ENCODE measurements at places on chromosomes 13 and 19. TPM values are rescaled to one million over a fixed set of nuclear protein-coding genes. Genes with fewer than 3 reads are reported as not detected.

Gene SIGLEC6
- 0.64 TPM for total RNA-seq

Gene SYNGR4
- not detected for total RNA-seq

Gene CHST8
- total RNA-seq = not detected

Gene PEAK3
- total RNA-seq = not detected

Gene C13orf42
- total RNA-seq = not detected

Gene TBXA2R
- total RNA-seq = 0.76 TPM

Gene METTL21C
- total RNA-seq = not detected

Gene ZNF224
- total RNA-seq = 38.3 TPM

Gene TNFRSF19
- 0.10 TPM for total RNA-seq

Gene PRODH2
- not detected for total RNA-seq

Gene LNX2
- 3.2 TPM for total RNA-seq

Gene DUXA
- total RNA-seq = not detected

Gene CD22
- 23.9 TPM for total RNA-seq

Gene PDX1
- not detected for total RNA-seq

Gene PSG4
- total RNA-seq = 0.21 TPM

Gene KLHL1
- not detected for total RNA-seq

Gene ATP4A
- not detected for total RNA-seq

Gene CEACAM4
- not detected for total RNA-seq

Gene KLK11
- not detected for total RNA-seq

Gene SLC10A2
- not detected for total RNA-seq

Gene MTRF1
- total RNA-seq = 36.9 TPM

Gene ZNF844
- total RNA-seq = 19.5 TPM

Gene MYO16
- total RNA-seq = not detected

Gene KIR2DL3
- not detected for total RNA-seq

Gene NCR1
- total RNA-seq = 0.65 TPM

Gene UNC13A
- 0.03 TPM for total RNA-seq

Gene MRPL57
- total RNA-seq = 11.2 TPM

Gene PSG6
- total RNA-seq = not detected

Gene FAM216B
- total RNA-seq = not detected

Gene TNFAIP8L1
- 22.4 TPM for total RNA-seq

Gene CHAMP1
- total RNA-seq = 26.2 TPM

Gene KANK3
- 1.3 TPM for total RNA-seq

Gene ZNF585A
- total RNA-seq = 22.4 TPM

Gene MBD3L4
- not detected for total RNA-seq

Gene FAM124A
- total RNA-seq = not detected

Gene MAP3K10
- 27.0 TPM for total RNA-seq

Gene RNF113B
- total RNA-seq = not detected

Gene P2RY11
- 50.4 TPM for total RNA-seq

Gene CCNA1
- 0.22 TPM for total RNA-seq

Gene SMIM44
- total RNA-seq = not detected

Gene LRRC4B
- not detected for total RNA-seq

Gene BABAM1
- 95.6 TPM for total RNA-seq

Gene CCDC61
- total RNA-seq = 25.3 TPM

Gene FUZ
- 27.0 TPM for total RNA-seq

Gene C19orf67
- total RNA-seq = not detected

Gene ZNF93
- 11.6 TPM for total RNA-seq

Gene SOX1
- not detected for total RNA-seq

Gene NCAN
- total RNA-seq = 0.05 TPM

Gene ATXN8OS
- total RNA-seq = not detected

Gene KL
- 0.15 TPM for total RNA-seq

Gene PNMA8B
- 2.1 TPM for total RNA-seq

Gene CYP2A6
- not detected for total RNA-seq

Data from naive thymus-derived CD4-positive, alpha-beta T cell (primary cell).